ENCODE measurements at places on chromosomes 3 and 15.
A peak's percentile ranks its signal among the peaks of the same experiment; 100 is the strongest.

GRCh38 chr15:80186066-80186465 is 33.3 kb downstream of the FAH start:
- DNase-seq, result no peak

DNA sequence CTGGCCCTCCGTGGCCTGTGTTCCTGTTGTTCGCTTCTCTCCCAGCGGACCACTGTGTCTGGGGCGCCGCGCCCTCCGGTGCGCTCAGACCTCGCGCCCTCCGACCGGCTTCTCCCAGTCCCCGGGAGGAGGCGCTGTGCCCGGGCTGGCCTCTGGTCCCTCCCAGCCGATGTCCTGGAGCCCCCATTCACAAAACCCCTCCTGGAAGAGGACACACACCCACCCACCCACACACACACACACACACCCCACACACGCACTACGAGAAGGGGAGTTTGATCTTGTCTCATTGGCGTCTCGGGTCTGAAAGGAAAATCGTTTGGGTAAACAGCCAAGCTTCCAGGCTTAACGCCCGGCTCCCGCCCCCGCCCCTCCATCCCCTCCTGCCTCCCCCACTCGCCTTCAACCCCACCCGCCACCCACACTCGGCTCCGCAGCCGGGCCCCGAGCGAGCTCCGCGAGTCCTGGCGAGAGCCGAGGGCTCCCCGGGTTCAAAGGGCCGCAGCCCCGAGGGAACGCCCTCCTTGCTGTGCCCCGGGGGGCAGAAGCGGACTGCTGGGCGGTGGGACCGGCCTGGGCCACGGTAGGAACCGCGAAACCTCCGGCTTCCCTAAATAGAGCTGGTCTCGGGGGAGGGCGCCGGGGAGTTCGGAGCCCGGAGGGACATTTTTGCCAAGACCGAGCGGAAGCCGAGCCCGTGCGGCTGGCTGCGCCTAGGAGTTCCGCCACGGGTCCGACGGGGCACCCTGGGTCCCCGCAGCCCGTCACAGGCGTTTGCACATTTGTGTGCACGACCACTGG is 23.6 kb downstream of the NR2F2 start:
- DNase-seq, result no peak

GRCh38 chr3:44762690-44763089 is 1.1 kb downstream of the KIF15 start:
- no peak for DNase-seq

GRCh38 chr15:59879506-59880265 is 124.4 kb upstream of the FOXB1 start:
- DNase-seq, result peak; percentile 79

DNA sequence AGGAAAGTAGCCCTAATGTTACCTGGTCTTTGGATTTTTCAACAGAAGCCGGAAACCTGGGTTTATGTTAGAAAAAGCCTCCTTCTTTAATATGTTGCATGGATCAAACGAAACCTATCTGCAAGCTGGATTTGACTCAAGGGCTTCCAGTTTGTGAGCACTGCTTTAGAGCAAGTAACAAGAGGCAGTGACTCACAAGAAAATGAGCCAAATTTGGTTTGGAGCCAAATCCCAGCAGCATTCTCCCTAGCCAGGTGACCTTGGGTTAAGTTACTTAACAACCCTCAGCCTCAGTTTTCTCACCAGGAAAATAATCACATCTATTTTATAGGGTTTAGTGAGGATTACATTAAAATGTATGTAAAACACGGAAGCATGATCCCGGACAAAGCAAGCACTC is 215.2 kb upstream of the PRICKLE2 start:
- DNase-seq, result peak; percentile 88
